NCI-H1694 treated with DMSO at 0.1 percent for 48 hours (cell line): ENCODE measurements at places on chromosomes 6 and 20.

GRCh38 chr6:107635057-107635515 lies 145.2 kb downstream of the SOBP start:
- no peak for DNase-seq

GRCh38 chr20:25592135-25592852 lies 7.0 kb upstream of the NINL start:
- DNase-seq, result peak; percentile 9

- no peak for DNase-seq
These were observed 331.8 kb downstream of the HACE1 start for GRCh38 chr6:104527761-104528415.

GRCh38 chr6:156449128-156449527 lies 328.1 kb upstream of the ARID1B start:
- peak; percentile 49 for DNase-seq

- DNase-seq, result peak; percentile 2
These were observed 32.3 kb downstream of the RPRD1B start for GRCh38 chr20:38065764-38066375.

DNA sequence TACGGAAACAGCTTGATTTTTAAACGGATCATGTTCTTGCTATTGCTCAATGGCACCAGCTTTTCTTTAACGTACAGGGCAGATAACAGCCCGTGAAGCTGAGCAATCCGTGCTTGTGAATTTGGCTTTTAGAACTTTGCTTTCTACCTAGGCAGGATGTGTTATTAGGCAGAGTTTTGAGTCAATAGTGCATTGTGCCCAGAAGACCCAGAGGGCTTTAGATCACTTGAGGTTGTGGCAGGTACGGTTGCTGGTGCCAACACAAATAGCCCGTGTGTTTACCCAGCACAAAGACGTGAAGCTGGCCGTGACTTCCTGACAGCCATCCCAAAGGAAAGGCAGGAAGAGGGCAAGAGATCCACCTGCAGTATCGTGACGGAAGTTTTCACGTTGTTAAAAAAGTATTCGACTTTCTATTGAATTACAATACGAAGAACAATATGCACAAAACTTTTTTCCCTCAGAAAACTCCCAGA lies 117.4 kb upstream of the FRMD1 start:
- no peak for DNase-seq

DNA sequence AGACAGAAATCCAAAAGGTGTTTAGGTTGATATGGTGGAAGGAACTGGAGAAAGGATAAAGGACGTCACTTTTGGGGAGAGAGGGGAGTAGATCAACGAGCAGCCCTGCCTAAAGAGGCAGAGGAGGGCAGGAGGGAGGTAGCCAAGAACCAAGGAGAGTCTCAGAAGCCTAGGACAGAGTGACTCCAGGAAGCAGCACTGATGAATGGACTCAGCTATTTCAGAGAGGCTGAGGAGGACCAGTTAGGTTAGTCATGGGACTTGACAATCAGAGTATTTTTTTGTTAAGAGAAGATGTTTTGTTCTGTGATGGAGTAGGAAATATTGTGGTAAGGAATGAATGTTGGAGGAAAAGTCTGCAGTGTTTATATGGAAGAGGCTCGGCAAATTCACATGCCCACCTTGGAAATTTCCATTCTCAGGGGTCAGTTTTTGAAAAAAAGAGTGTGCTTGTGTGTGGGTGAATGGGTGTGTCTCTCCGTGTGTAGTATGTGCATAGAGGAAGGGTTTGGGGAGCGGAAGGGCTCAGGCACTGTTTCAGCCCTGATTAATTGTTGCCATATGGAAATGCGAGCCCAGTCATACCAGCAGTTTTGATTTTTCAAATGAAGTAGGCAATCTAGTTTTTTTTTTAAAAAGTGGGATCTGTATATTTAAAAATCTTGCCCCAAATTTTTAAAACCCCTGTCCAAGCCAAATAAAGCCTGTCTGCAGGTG lies 303.6 kb downstream of the SAMD5 start:
- DNase-seq, result no peak

DNA sequence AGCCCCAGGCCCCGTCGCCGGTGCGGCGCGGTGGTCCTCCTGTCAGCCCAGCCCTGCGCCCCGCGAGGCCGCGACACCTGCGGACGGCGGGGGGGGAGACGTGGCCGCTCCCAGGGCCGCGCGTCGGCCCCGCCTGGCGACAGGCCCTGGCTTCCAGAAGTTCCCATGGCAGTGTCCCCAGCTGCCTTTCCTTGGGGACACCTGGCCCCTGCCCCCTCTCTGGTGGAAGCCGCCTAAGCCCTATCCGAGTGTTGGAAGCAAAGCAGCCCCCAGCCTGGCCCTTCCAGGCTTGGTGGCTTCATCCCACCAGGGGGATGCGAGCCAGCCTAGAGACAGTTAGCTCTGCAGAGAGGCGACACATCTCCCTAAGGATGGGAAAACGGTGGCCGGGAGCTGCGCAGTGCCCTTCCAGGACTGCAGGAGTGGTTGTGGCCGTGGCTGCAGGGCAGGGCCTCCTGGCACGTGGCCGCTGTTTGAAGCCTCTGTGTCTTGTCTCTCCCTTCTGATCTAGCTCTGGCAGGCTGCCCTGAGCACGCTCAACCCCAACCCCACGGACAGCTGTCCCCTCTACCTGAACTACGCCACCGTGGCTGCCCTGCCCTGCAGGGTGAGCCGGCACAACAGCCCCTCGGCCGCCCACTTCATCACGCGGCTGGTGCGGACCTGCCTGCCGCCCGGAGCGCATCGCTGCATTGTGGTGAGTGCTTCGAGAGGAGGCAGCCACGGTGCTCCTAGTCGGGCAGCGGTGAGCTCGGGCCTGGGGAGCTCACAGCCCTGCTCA lies 816 bp downstream of the NPEPL1 start:
- no peak for DNase-seq

- no peak for DNase-seq
These were observed 2.6 kb downstream of the TSPYL1 start for GRCh38 chr6:116277124-116277523.

DNA sequence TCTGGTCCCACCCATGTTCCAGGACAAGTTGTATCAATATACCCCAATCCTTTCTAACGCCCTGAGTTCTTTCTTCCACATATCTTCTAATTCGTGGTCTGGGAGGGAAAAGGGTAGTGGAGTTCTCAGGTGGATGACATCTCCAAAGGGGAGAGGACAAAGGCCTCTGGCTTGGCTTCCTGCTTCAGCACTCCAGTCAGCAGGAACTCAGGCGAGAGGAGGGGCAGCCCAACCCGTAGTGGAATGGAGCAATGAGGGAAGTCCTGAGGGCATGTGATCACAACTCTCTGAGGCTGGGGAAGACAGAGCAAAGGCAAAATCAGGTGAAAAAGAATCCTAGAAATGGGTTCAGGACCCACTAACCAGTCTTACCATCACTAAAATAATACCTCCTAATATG lies 9.6 kb upstream of the NRM start:
- no peak for DNase-seq

DNA sequence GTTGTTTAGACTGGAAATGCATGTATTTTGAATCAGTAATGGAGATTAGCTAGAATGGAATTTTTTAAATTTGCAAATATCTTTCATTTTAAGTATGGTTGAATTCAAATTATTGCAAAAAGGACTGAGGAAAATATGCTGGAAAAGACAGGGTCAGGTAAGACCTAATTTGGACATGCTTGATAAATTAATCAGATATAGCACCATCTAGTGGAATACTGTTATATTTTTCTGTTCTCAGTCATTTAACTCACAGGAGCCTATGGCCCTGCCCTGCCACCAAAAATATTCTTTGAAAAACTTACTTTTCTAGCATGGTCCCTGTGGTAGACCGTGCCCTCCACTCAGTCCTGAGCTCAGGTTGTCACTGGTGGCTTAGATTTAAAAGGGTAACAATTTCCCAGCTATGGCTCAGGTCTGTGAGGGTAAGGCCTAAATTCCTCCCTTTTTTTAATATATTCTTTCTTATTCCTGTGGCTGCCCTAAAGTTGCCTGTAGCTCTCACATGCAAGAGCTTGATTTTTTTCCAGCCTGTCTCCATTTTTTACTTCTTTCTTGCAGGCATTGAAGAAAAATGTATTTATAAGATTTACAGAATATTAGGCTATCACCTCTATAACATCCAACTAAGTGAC lies 25.3 kb upstream of the KIAA1586 start:
- peak; percentile 57 for DNase-seq

DNA sequence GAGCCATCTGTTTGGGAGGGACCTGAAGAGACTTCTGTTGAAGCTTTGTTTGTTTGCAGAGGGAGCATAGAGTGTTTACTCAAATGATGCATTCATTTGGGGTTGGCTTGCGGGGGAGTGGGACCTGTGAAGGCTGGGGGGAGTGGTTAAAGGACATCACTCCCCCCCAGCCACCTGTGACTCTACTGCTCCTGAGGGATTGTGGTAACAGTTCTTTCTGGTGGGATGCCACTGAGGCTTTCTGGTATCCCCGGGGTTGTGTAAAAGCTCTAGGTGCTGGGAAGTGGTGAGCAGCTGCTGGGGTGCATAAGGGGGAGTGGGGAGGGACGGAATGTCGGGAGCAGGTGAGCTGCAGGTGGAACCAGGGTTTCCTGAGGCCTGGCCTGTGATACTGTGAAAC lies 239.2 kb upstream of the QKI start:
- DNase-seq, result no peak

DNA sequence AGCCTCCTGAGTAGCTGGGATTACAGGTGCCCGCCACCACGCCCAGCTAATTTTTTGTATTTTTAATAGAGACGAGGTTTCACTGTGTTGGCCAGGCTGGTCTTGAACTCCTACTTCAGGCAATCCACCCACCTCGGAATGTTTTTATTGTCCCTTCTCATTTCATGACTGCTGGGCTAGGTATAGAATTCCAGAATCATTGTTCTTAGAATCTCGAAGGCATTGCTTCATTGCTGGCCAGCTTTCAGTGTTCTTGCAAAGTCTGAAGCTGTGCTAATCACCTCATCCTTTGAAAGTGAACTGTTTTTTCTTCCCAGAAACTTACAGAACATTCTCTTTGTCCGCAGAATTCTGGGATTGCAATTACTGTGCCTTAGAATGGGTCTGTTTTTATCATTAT lies 49.0 kb downstream of the PTPN1 start:
- DNase-seq, result no peak

DNA sequence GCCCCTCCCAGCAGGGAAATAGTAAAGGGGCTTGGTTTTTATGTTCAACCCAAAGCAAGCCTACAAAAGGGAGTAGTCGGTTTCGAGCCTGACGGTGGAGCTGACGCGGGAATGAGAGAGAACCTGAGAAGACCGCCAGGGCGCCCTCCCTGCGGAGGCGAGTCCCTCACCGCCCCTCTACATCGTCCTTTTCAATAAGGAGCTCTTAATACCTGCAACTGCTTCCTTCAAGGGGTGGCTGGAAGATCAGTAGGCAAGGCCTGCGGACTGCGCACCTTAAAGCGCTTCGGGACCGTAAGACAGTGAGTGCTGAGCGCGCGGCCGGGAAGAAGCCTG lies 709 bp upstream of the ZNF76 start:
- peak; percentile 30 for DNase-seq

- DNase-seq, result no peak
These were observed 65.0 kb downstream of the EPM2A start for GRCh38 chr6:145670311-145670710.

- DNase-seq, result no peak
These were observed 11.4 kb downstream of the PKIB start for GRCh38 chr6:122621638-122622037.

DNA sequence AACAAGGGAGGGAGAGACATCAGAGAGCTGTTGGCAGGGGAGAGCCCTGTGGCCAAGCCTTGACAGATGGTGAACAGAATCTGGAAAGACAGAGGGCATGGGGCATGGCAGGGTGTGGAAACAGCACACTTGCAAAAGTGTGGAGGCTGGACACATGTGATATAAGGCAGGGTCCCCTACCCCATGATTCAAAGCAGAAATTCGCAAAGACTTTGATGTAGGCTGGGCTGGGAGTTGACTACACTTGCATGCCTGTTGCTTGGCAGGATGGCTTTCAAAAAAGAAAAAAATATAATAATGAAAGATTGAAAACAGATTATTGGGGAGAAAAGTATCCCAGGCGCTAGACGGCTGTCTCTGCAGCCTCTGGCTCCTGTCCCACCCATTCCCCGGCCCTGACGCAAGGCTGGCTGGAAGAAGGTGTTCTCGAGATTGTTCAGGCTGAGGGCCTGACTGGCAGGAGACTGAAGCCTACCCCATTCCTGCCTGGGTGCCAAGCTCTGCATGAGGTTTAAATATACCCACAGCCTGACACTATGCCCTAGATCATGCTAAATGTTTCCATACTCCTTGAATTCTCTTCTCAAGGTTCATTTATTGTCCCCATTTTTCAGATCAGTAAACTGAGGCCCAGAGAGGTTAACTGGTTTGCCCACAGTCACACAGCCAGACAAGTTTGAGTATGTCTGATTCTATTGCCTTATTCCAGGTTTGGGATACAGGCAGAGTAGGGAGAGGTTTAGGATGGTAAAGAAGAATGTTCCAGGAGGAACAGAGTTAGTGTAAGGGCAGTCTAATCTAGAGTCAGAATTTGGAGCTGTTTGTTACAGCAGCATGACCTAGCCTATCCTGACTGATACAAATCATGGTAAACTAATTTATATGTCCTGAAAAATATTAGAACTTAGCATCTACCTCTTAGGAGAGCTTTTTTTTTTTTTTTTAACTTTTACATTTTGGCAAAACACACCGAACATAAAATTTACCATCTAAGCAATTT lies 23.4 kb upstream of the CCN5 start:
- no peak for DNase-seq

DNA sequence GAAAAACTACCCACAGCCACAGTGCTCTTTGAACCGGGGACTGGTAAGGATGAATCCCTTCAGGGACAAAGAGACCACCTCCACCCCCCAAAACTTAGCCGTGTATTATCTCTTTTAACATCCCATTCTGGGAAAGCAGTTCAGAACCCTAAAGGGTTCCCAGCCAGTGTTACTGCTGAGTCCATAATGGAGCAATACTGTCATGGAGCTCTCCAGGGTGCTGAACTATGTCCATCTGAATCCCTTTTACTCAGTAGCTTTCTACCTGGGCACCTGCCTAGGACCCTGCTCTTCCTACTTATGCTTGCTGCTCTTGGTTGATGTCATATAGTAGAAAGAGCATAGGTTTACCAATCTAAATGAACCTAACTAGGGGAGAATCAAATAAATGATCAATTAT lies 22.3 kb upstream of the SAYSD1 start:
- DNase-seq, result no peak

GRCh38 chr20:59783641-59784010 lies 149.8 kb downstream of the SYCP2 start:
- DNase-seq, result no peak

GRCh38 chr6:35736982-35737412 lies at the start of gene ARMC12:
ARMC12 (plus strand) TSS chr6:35737032; CDS start chr6:35737109, 77 bp downstream.
- no peak for DNase-seq

- DNase-seq, result no peak
These were observed 13.0 kb downstream of the GMDS start for GRCh38 chr6:2232445-2232844.

GRCh38 chr6:12845224-12846004 lies 128.8 kb downstream of the PHACTR1 start:
- DNase-seq, result no peak

GRCh38 chr20:21303872-21304586 lies 898 bp downstream of the XRN2 start:
- DNase-seq, result no peak

- peak; percentile 62 for DNase-seq
These were observed 109.5 kb upstream of the CLDN20 start for GRCh38 chr6:155154158-155154830.

- DNase-seq, result no peak
These were observed 108.4 kb upstream of the PLEKHG1 start for GRCh38 chr6:150491131-150491810.

GRCh38 chr6:56911847-56912246 lies 43.1 kb upstream of the BEND6 start:
- DNase-seq, result no peak
